Activated naive CD8-positive, alpha-beta T cell treated with anti-CD3 and anti-CD28 coated beads for 36 hours (primary cell): ENCODE measurements at places on chromosomes 11 and 22.
A peak's percentile ranks its signal among the peaks of the same experiment; 100 is the strongest.

DNA sequence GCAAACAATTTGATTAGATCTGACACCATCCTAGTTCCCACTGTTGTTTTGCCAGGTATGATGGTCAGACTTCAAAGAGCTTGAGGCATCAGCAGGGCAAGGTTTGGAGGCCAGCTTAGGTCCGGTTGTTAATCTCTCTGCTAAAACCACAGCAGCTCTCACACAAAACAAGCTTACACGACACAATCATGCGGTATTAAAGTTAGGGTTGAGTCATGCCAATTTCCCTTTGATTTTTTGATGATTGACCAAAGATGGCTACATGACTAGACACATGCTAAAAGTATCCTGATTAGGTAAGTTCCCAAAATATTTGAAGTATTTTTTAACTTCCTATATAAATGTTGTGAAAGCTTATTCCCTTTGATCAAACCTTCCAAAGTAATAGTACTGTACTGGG, 145.9 kb downstream of the ELP4 start:
- no peak for DNase-seq

- peak; percentile 83 for DNase-seq
Measured at GRCh38 chr22:35552196-35552842, 11.7 kb downstream of the RASD2 start.

DNA sequence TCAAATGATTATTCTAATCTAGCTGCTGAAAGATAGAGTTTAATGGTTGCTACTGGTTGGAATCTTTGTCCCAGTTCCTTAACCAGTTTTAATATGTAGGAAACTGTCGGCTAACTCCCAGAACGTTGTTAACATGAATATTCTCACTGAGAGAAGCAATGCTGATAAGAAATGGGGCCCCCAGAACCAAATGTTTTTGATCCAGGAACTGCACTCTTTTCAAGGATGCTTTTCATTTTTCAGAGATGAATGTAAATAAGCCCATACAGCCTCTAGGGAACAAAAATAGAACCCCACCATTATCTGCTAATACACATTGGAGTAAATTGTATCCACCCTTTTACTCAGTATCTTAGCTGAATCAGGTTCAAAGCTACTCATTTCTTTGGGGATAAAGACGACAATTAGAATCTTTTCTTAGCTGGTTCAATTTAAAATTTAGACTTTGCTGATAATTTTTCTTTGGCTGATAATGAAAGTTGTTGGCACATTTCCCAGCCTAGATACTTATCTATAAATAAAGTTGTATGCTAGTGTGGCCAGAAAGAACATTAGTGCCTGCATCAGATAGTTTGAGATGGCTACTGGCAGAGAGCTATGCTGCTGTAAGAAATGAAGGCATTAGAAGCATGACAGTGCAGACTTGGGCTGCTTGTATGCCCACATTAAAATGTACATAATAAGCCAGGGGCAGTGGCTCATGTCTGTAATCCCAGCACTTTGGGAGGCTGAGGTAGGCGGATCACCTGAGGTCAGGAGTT, 323.3 kb upstream of the PDGFD start:
- DNase-seq = no peak

- no peak for DNase-seq
Measured at GRCh38 chr22:40015358-40015976, 20.7 kb downstream of the FAM83F start.

DNA sequence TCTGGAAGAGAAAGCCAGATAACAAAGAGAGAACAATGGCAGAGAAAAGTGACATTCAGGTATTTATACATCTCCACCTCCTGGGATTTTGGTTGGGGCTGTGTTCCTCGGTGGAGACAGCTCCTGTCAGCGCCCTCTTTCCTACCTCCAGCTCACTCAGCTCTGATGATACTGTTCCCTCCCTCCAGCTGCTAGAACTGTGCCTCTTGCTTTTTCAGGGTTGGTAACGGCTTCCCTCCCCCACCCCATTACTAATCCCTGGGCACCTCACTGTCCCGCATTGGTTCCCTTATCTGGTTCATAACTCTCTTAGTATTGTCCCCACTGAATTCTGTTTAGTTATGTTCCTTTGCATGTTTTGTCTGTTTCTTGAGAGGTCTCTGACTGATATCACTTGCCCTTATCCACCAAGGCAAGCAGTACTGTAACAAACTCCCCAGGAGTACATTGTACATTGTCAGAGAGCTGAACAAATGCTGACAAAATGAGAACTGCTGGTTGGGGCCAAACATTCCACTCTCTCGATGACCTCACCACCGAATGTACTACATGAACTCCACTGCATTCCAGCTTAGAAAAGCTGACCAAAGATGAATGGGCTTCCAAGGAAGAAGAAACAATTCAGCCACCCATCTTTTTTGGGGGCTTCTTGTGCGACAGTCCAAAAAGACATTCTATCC, 5.7 kb upstream of the FBXO3 start:
- no peak for DNase-seq

- no peak for DNase-seq
Measured at GRCh38 chr11:58597486-58598144, 18.8 kb downstream of the ZFP91 start.

GRCh38 chr22:40818192-40818746, 877 bp downstream of the SLC25A17 start:
- DNase-seq = no peak

DNA sequence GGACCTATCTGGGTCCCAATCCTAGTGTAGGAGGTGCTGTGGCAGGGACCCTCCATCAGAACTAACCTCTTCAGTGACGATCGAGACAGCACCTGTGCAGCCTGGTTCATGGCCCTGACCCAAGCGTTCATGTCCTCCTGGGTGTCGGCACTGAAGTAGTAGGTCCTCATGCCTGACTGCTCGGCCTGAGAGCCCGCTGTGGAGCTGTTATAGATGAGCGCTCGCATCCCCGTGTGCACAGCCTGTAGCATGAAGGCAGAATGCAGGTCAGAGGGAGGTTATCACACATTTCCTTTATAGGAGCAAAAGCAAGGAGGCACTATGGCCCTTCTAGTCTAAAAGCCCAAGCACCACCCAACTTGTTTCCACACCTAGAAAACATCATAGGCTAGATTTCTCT, 103.0 kb downstream of the C11orf58 start:
- DNase-seq = no peak

DNA sequence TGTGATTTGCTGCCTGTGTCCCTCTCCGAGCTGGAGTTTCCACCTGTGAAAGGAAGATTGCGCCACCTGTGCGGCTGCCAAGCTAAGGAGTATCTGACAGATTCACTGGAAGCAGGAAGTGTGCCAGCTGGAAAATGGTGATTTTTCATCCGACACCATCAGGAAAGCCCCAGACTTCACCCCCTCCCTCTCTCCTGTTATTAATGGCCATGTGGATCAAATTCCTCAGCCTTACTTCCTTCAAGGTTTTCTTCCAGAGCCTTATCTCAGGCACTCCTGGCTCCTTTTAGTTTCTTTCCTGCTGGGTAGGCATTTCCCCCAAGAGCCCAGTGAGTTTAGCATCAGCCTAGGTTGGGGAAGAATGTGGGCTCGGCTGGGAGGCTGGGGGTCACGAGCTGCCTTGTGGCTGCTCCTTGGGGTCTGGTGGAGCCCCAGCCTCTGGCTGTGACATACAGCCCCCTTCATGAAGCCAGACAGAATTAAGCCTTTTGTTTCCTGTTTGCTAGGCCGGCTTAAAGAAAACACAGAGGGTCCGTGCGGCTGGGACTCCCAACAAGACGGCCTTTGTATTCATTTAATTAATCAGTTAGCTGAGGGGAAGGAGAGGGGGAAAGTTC, 37.1 kb downstream of the PKNOX2 start:
- DNase-seq = no peak

- DNase-seq = no peak
Measured at GRCh38 chr11:34344410-34344767, 13.4 kb downstream of the ABTB2 start.

DNA sequence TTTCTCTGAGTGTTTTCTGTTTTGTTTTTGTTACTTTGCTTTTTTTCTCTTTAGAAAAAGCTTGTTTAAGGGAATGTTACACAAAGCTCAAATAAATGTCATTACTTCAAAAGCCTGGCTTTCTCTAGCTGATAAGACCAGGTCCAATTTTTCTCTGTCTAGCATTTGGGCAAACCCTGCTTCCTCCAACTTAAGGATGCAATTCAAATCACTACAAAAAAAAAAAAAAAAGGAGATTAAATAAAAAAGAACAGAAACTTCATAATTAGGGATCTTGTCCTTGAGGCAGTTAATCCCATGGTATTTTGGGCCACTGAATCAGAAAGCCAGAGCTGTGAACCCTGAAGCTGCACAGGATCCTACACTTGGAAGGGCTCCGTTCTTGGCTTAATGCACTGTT, 480.8 kb upstream of the KIRREL3 start:
- DNase-seq = no peak

DNA sequence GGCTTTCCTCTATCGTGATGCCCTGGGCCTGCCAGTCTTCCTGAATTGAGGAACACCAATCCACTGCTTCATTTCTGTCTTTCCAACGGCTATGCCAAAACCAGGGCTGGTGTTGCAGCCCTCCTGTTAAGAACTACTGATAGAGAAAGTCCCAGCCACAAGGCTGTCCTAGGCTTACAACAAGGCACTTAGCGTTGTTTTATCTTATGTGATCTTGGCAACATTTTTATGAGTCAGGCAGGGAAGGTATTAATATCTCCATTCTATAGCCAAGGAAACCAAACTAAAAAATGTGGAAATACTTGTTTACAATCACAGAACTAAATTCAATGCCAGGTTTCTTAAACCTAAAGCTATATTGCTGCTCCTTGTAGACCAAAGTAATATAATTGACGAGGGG, 89.9 kb upstream of the AMOTL1 start:
- DNase-seq = no peak

DNA sequence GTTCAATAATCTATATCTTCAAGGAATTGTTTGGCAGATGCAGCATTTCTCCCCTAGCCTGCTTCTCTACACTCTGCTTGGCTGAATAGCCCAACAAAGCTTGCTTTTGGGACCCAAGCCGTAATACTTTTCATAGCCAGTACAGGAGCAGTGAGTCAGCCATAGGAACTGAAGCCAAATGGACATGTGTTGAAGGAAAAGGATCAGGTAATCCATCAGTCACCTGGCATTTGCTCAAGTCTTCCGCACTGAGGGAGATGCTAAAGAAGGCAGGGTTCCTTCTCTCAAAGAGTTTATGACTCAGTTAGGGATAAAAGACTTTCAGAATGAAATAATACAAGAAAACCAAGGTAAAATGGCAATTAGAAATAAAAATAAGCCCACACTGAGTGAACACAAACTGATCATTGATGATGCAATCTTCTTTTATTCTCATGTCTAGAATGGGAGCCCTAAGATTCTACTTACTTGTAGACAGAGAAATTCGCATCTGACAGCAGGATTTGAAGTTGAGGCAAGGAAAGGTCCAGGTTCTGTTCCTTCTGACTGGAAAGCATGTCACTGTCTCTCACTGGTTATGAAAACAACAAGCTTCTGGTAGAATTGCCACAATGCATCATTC, 13.2 kb downstream of the C11orf87 start:
- DNase-seq = no peak

GRCh38 chr11:66101066-66101464, 31.0 kb downstream of the PACS1 start:
- DNase-seq = no peak

GRCh38 chr22:44892803-44893730, 116.7 kb downstream of the PHF21B start:
- no peak for DNase-seq

DNA sequence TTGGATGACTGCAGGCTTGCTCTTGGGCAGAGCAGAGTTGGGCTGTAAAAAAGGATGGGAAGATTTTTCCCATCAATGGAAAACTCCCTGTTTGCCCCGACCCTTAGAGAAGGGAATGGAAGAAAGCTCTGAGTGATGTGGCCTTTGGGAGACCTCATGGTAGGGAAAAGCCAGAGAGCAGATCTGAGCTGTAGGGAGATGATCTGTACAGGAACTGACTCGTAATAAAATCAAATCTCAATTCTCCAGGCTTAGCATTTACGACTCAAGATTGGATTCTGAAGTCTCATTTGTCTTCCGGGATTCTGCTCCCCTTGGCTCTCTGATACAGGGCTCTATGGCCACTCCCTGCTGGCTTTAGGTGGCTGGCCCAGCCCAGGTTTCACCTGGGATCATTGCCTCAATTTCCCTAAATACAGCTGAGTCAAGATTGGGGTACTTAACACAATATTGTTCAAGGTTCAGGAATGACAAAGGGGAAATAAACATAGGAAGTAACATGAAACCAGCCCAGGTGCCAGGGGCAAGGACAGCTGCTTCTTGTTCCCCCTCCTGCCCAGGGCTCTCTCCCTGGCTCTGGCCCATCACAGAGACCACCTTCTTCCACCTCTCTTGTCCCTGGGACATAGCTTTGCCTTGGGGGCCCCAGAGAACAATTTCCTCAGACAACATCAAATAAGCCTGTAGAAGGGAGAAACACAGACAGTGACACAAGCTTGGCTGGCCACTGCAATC, 38.4 kb upstream of the THY1 start:
- DNase-seq = no peak

GRCh38 chr11:14149683-14150082, 187.2 kb downstream of the SPON1 start:
- no peak for DNase-seq

DNA sequence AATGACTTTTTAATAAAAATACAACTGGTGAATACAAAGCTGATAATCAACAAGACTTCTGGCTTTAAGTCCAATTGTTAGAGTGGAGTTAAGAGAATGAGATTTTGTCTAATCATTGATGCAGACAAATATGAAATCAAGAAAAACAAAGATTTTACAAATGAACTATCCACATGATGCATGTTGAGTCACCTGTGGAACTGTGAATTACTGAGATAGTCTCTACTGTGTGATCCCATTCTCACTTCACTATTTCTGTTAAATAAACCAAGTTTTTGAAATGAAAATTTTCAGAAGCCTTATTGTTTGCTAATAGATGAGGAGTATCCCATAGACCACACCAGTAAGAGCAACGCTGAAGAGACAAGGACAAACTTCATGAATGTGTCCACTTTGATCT, 8.4 kb upstream of the CTSC start:
- DNase-seq = no peak
